Activated CD8-positive, alpha-beta memory T cell treated with anti-CD3 and anti-CD28 coated beads, Interleukin-2, amount 50 U/mL, for 4 hours (primary cell): ENCODE measurements at places on chromosomes 7 and 10.

DNA sequence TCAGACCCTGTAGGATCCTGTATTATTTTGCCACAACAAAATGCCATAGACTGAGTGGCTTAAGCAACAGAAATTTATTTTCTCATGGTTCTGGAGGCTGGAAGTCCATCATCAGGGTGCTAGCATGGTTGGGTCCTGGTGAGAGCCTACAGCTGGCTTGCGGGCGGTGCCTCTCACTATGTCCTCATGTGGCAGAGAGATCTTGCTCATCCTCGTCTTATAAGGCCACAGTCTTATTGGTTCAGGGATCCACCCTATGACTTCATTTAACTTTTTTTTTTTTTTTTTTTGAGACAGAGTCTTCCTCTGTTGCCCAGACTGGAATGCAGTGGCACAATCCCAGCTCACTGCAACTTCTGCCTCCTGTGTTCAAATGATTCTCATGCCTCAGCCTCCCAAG is 90.9 kb downstream of the LSM5 start:
- no peak for DNase-seq

- DNase-seq = no peak
These were observed 214.1 kb downstream of the KLF6 start for GRCh38 chr10:3570855-3571266.

- no peak for DNase-seq
These were observed 22.0 kb downstream of the KLF6 start for GRCh38 chr10:3763035-3763456.

DNA sequence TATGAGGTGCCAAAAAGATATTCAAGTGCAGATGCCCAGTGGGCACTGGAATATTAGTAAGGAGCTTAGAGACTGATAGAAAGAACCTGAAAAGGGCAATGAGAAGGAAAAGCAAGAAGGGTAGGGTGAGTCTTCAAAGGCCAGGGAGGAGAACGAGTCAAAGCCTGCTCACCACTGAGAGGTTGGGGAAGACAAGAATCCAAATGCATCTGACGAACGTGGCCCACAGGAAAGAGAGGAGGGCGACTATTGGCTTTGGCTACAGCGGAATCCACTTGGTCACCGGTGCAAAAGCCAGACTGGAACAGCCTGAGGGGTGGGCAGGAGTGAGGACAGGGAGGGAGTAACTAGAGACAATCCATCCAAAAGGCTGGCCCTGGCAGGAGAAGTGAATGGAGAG is 216.7 kb upstream of the KLF14 start:
- DNase-seq = no peak

DNA sequence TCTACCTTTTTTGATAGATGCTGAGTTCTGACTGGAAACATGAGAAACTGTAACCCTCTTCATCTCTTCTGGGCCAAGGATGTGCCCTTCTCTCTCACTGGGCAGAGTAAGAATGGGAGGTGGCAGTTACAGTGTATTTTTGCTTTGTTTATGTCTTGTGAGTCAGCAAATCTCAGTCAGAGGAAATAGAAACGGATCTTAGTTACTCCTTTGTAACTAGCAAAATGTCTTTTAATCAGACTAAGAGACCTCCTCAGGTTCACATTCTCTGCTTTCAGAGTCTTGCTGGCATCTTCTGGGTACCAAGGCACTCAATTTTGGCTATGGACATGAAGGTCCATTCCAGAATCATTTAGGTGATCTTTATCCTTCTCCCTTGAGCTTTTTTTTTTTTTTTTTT is 70.9 kb downstream of the HHEX start:
- no peak for DNase-seq

- DNase-seq = no peak
These were observed 29.7 kb downstream of the CCDC6 start for GRCh38 chr10:59876695-59877094.

- DNase-seq = peak; percentile 10
These were observed 757 bp upstream of the GRID1 start for GRCh38 chr10:86367152-86367951.
